ENCODE measurements at places on chromosomes 1 and 21. TPM values are rescaled to one million over a fixed set of nuclear protein-coding genes. Genes with fewer than 3 reads are reported as not detected.

- no peaks in the 10 kb centered on the region for H3K4me1 ChIP-seq
- no peak for DNase-seq
- H3K27ac ChIP-seq = no peak overlapping the region
- H3K36me3 ChIP-seq = no peaks in the 10 kb centered on the region
These were observed 17.0 kb downstream of the C1orf159 start for GRCh38 chr1:1098681-1099421.

GRCh38 chr1:179812501-179813292 lies 64.9 kb downstream of the TOR1AIP2 start:
- H3K4me3 ChIP-seq = no peak overlapping the region
- no peak overlapping the region for H3K27ac ChIP-seq
- DNase-seq = no peak
- H3K4me1 ChIP-seq = peaks cover 22% of the 10 kb centered on the region
- H3K27me3 ChIP-seq = peaks cover 20% of the 10 kb centered on the region

- H3K27me3 ChIP-seq = no peaks in the 10 kb centered on the region
- no peaks in the 10 kb centered on the region for H3K36me3 ChIP-seq
- no peak overlapping the region for H3K27ac ChIP-seq
- no peaks in the 10 kb centered on the region for H3K4me1 ChIP-seq
These were observed 853.4 kb downstream of the KCNT2 start for GRCh38 chr1:195754874-195755273.

DNA sequence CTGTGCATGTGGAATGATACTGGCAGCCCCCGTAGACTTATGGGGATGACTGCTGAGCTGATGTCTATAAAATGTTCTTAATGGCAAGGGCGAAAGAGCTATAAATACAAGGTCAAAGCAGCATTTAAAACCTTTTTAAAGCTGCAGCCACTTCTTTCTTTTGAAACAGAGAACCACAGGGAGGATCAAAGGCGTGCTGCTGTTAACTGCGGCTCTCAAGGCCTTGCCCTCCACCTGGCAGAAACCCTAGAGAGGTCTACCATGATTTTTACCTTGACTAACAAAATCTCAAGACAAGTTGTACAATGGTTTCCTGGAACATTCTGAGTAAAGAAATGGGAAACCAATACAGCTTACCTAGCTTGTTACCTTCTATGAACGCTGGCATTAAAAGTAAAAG lies 89.7 kb downstream of the SLC45A1 start:
- H3K4me3 ChIP-seq = no peak overlapping the region
- H3K27me3 ChIP-seq = no peaks in the 10 kb centered on the region
- H3K36me3 ChIP-seq = peaks cover 58% of the 10 kb centered on the region
- DNase-seq = no peak
- peaks cover 44% of the 10 kb centered on the region for H3K4me1 ChIP-seq
- H3K27ac ChIP-seq = no peak overlapping the region

- no peak overlapping the region for H3K27ac ChIP-seq
- peaks cover 15% of the 10 kb centered on the region for H3K4me1 ChIP-seq
- DNase-seq = peak; percentile 16
These were observed 35.5 kb downstream of the CACHD1 start for GRCh38 chr1:64505232-64505943.

DNA sequence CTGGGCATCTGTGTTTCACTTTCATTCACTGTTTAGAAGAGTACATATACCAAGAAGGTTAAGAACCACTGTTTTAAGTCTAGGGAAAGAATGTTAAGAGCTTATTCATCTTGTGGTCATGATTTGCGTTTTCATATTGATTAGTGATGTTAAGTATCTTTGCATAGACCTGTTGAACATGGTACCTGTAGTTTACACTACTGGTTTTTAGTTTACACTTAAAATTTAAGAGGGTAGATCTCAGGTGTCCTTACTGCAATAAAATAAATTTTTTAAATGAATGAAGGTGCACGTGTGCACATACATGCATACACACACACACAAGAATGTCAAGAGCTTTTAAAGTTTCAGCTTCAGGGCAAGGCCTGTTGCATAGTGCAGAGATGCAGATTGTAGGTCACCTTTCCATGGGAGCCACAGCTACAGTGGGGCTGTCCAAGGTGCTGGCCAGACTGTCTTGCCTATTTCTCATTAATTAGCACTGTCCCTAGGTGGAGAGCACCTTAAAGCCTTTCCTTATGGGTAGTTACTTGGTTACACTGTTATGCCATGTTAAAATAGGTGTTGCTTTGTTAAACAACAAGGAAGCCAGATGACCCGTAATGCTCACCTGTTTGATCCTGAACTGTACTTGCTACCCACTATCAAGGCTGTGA lies 543.0 kb upstream of the DAB1 start:
- H3K36me3 ChIP-seq = no peaks in the 10 kb centered on the region
- H3K4me3 ChIP-seq = no peak overlapping the region
- peaks cover 2% of the 10 kb centered on the region for H3K27me3 ChIP-seq
- DNase-seq = no peak

- no peaks in the 10 kb centered on the region for H3K4me1 ChIP-seq
- H3K36me3 ChIP-seq = no peaks in the 10 kb centered on the region
- no peak overlapping the region for H3K4me3 ChIP-seq
- DNase-seq = no peak
These were observed 10.4 kb downstream of the BATF3 start for GRCh38 chr1:212689196-212689725.

- no peak overlapping the region for H3K27ac ChIP-seq
- peaks cover 7% of the 10 kb centered on the region for H3K4me1 ChIP-seq
- no peaks in the 10 kb centered on the region for H3K27me3 ChIP-seq
- H3K36me3 ChIP-seq = no peaks in the 10 kb centered on the region
These were observed 88.6 kb upstream of the HNRNPU start for GRCh38 chr1:244952940-244953339.

- no peak overlapping the region for H3K27ac ChIP-seq
- no peaks in the 10 kb centered on the region for H3K4me1 ChIP-seq
- DNase-seq = no peak
- H3K27me3 ChIP-seq = no peaks in the 10 kb centered on the region
- H3K4me3 ChIP-seq = no peak overlapping the region
These were observed 27.7 kb upstream of the ESRRG start for GRCh38 chr1:216750961-216751360.

GRCh38 chr1:56481140-56481694 lies 98.1 kb downstream of the PLPP3 start:
- peaks cover 7% of the 10 kb centered on the region for H3K4me1 ChIP-seq
- no peaks in the 10 kb centered on the region for H3K36me3 ChIP-seq
- no peak overlapping the region for H3K4me3 ChIP-seq
- no peak overlapping the region for H3K27ac ChIP-seq
- H3K27me3 ChIP-seq = peaks cover 20% of the 10 kb centered on the region

GRCh38 chr1:160540859-160541233 lies 17.8 kb upstream of the SLAMF6 start:
- peaks cover 20% of the 10 kb centered on the region for H3K36me3 ChIP-seq
- no peak for DNase-seq
- no peaks in the 10 kb centered on the region for H3K27me3 ChIP-seq
- H3K27ac ChIP-seq = peak overlapping the region; percentile 96
- H3K4me1 ChIP-seq = peaks cover 62% of the 10 kb centered on the region

DNA sequence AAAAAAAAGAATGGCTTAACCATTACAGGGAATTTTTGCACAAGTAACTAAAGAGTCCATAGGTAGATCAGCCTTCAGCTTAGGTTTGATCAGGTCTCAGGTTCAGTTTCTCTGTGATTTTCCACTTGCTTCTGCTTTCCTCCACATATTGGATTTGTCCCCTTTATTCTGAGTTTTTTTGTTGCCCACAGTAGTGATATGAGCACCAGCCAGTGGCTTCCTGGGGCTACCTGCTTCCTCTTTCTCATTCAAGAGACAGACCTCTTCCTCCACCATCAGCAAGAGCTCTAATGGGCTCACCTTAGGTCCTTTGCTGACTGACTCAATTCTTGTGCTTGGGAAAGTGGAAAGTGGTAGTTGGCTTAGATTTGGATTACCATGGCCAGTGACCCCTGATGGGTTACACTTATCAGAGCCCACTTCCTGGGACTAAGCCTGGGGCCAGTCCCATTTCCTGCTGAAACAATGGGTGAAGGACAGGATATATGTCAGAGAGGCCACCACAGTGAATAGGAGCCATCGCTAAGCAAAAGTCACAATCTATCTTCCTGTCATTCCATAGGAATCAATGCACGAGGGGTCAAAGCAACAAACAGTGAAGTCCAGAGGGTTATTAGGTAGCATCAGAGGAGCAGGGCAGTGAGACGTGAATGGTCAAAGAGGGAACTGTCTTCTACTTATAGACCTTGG lies 12.8 kb upstream of the PLA2G2E start:
- no peak overlapping the region for H3K27ac ChIP-seq
- H3K4me1 ChIP-seq = peaks cover 4% of the 10 kb centered on the region
- H3K4me3 ChIP-seq = no peak overlapping the region
- DNase-seq = no peak
- H3K27me3 ChIP-seq = no peaks in the 10 kb centered on the region

GRCh38 chr1:32051706-32052105 lies 21.0 kb upstream of the TMEM39B start:
- no peak overlapping the region for H3K4me3 ChIP-seq
- no peak overlapping the region for H3K27ac ChIP-seq
- peaks cover 54% of the 10 kb centered on the region for H3K36me3 ChIP-seq
- H3K27me3 ChIP-seq = no peaks in the 10 kb centered on the region
- DNase-seq = no peak

- no peaks in the 10 kb centered on the region for H3K36me3 ChIP-seq
- no peaks in the 10 kb centered on the region for H3K4me1 ChIP-seq
- H3K27me3 ChIP-seq = peaks cover 22% of the 10 kb centered on the region
- H3K27ac ChIP-seq = no peak overlapping the region
- DNase-seq = no peak
- H3K4me3 ChIP-seq = no peak overlapping the region
These were observed 114.8 kb upstream of the PAXBP1 start for GRCh38 chr21:32886339-32886738.

The OR10Z1 gene
- total RNA-seq = not detected

The PCBP3 gene
- total RNA-seq = not detected

The CDKN2C gene
- total RNA-seq = 2.8 TPM

The RPE65 gene
- total RNA-seq = not detected

The CD52 gene
- total RNA-seq = 499 TPM

The SPATA21 gene
- total RNA-seq = not detected

Data from activated B cell treated with CpG ODN at 0.5 μM for 24 hours (primary cell).